Activated CD4-positive, alpha-beta T cell treated with anti-CD3 and anti-CD28 coated beads, Interleukin-2, amount 50 U/mL, for 48 hours (primary cell): ENCODE measurements at places on chromosomes 11 and 22.

GRCh38 chr11:44032299-44033085 lies 15.3 kb upstream of the ACCSL start:
- DNase-seq = no peak

GRCh38 chr11:41609511-41609910 lies 150.1 kb upstream of the LRRC4C start:
- DNase-seq = no peak

DNA sequence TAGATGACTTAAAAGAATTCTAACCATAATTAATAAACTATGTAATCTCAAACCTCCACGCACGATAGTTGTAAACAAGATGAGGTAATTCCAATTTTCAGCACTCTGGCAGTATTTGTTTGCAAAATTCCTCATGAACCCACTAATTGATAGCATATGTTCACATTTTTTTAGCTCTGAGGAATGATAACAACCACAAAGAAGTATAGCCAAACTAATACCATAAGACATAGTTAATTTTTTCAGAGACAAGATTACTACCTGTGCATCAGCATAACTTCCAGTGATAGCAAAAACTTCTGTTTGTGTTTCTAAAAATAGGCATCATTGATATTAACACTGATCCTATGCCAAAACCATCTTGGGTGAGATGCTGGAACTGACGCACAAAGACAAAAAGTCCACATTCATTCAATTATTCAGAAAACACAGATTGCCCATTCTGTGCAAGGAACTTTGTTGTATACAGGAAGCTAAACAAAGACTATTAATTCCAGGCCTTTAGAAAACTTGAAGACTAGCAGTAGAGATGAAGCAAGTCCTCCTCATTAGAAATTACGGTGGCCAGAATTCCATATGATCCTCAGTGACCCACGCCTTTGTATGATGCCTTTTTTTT lies 57.7 kb downstream of the PDGFD start:
- DNase-seq = no peak

- DNase-seq = no peak
Observed at GRCh38 chr11:93236741-93237675, 39.2 kb upstream of the SLC36A4 start.

- no peak for DNase-seq
Observed at GRCh38 chr11:126683766-126684728, 316.5 kb downstream of the KIRREL3 start.
